ENCODE measurements at places on chromosomes 1 and 21.

DNA sequence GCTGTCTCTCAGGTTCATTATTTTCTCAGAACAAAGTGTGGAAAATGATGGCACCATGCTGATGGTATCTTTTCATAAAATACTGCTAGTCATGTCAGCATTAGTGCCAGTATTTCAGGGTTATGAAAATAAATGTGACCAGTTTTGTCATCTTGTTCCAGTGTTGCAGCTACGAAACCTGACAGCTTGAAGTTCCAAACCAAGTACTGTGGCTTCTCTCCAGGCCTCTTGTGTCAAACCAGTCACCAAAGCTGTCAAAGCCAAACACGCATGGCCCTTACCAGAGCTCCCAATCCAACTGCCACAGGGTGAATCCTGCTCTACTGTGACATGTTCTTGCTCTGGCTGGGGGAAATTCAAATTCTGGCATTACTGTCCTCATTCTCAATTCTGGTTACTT, 20.7 kb upstream of the EXO1 start:
- DNase-seq: no peak

- DNase-seq: no peak
Observed at GRCh38 chr1:48761986-48762385, 14.7 kb downstream of the BEND5 start.

GRCh38 chr1:113835686-113836290, 23.5 kb upstream of the RSBN1 start:
- DNase-seq: no peak

DNA sequence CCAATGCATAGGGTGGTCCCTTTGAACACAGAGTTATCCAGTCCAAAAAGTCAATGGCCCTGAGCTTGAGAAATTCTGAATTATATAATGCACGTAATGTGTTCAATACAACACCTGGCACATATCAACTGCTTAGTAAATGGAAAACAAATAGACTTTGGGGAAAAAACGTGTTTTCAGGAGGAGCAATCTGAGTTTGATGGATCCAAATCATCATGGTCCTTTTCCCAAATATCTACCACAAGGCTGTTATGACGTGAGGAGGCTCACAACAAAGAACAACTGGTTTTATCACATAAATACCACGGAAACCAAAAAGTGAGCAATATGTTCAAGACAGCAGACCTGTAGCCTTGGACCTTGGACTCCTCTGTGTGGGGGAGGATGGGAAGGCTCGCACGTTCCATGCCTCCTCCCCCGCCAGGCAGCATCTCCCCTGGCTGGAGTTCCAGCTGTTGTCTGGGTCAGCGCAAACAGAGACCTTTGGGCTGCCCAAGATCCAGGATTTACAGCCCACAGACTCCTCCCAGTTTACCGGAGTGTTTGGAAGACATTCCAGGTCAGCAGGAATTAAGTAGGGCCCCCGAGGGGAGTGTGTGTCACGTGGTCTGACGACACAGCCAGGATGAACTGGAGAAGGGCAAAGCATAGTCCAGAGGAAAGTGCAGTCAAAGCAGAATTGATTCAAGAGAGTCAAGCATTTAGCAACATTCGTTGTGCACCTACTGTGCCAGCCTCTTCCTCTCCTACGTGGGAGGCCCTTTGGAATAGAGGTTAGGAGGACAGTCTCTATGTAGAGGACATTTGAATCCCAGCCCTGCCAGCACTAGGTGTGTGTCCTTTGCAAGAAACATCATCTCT, 32.2 kb upstream of the MED18 start:
- no peak for DNase-seq

- DNase-seq: no peak
Observed at GRCh38 chr1:209324901-209325871, 258.3 kb upstream of the CAMK1G start.

GRCh38 chr1:200258447-200259375, 151.1 kb downstream of the ZNF281 start:
- DNase-seq: no peak

DNA sequence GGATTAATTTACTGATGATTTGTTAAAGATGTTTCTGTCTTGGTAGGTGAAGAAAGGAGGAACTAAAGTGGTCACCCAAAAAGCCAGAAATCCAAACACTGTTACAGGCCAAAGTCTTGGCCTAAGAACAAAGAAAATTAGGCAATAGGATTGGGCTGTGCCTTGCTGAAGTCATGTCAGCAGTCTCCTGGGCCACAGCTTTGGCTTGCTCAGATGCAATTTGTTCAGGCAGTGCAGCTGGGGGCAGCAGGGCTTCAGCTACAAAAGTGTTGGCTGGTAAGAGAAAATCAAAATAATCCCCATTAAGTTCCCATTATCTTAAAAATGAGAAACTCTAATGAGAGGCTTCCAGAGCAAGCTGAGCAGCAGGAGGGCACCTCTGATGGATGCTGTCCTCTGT, 14.0 kb upstream of the RAP1A start:
- DNase-seq: no peak

DNA sequence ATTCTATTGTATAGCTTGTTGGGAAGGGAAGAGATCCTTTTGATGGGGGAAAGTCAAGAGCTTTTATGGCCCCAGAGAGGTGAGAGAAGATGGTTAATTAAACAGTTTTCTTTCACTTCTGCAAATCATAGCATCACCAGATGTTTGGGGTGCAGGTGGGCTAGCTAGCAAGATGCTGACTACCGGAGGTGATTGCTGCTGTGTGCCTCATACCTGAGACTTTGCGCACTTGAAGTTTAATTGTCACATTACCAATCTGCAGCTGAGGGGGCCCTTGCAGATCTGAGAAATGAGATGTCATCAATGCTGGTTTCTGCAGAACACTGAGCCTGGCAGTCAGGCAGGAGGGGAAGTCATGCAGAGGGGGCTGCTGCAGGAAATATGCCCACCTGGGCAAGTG, 73.9 kb downstream of the SNRPE start:
- DNase-seq: no peak

DNA sequence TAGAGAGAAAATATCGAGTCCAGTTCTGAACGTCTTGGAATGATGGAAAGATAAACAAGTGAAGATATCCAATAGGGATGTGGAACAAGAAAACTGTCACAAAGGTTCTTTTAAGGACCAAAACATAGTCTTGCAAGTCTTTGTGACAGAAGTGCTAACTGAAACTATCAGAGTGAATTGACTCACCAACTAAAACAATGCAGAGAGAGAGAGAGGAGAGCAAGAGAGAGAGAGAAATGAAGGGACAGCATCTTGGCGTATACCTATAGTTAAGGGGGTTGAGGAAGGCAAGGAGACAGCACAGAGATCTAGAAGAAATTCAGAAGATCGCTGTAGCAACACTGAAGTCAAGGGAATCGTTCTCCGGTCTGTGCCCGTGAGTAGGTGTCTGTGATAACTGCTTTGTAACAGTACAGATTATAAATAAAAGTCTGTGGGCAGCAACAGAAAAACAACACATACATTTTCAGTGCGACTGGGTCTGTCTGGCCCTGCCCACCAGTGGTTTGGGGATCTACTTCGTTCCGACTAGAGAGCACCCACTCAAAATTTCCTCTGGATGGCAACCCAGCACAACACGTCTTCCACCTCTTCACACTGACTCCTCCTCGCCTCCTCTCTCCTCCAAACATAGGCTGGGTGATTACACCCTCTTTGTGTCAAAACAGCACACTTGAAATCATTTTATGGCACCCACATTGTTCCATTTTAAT, 4.8 kb upstream of the COA6 start:
- no peak for DNase-seq

DNA sequence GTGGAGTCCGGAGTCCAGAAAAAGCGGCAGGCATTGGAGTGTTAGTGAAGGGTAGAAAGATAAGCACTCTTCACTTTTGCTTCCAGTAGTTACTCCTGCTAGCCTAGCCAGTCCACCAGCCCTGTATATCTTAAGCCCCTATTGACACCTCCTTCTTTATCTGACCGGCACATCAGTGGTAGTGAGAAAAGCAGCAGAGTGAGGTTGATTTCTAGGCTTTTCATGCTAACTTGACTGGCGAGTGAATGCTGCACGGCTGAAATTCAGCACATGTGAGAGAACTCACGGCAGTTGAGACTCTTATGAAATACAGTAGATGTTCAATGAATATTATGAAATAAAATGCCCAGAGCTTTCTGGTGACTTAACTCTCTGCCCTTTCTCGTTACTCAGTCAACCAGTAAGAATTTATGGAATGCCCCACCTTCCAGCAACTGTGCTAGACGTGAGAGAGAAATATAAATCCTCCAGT, 128.2 kb downstream of the CACHD1 start:
- no peak for DNase-seq

GRCh38 chr1:237341391-237341790, 299.4 kb downstream of the RYR2 start:
- DNase-seq: no peak

GRCh38 chr1:11126569-11126968, 26.9 kb upstream of the EXOSC10 start:
- DNase-seq: no peak

- DNase-seq: no peak
Observed at GRCh38 chr1:221816899-221817298, 75.0 kb upstream of the DUSP10 start.

- DNase-seq: no peak
Observed at GRCh38 chr21:17793246-17794123, 25.7 kb downstream of the C21orf91 start.

Data from stimulated activated CD8-positive, alpha-beta memory T cell treated with anti-CD3 and anti-CD28 coated beads, Interleukin-12 subunit alpha, Interleukin-12 subunit beta, amount 100 ng/mL, for 4 hours (primary cell).